ENCODE measurements at places on chromosomes 4 and X. TPM values are rescaled to one million over a fixed set of nuclear protein-coding genes. Genes with fewer than 3 reads are reported as not detected.

The SH2D1A gene
- total RNA-seq, result 42.0 TPM

The RAB9A gene
- 11.2 TPM for total RNA-seq

The GAGE12H gene
- total RNA-seq, result not detected

The RPS6KA3 gene
- total RNA-seq, result 82.0 TPM

The USP17L13 gene
- not detected for total RNA-seq

The TCEAL2 gene
- not detected for total RNA-seq

The KIAA1210 gene
- not detected for total RNA-seq

The CDS1 gene
- total RNA-seq, result not detected

The TCEAL6 gene
- total RNA-seq, result not detected

GRCh38 chrX:107728371-107729099 is 47.1 kb downstream of the TSC22D3 start:
- H3K4me3 ChIP-seq, result no peak overlapping the region
- no peak overlapping the region for H3K27ac ChIP-seq
- H3K36me3 ChIP-seq, result no peaks in the 10 kb centered on the region
- DNase-seq, result no peak
- H3K4me1 ChIP-seq, result no peaks in the 10 kb centered on the region

DNA sequence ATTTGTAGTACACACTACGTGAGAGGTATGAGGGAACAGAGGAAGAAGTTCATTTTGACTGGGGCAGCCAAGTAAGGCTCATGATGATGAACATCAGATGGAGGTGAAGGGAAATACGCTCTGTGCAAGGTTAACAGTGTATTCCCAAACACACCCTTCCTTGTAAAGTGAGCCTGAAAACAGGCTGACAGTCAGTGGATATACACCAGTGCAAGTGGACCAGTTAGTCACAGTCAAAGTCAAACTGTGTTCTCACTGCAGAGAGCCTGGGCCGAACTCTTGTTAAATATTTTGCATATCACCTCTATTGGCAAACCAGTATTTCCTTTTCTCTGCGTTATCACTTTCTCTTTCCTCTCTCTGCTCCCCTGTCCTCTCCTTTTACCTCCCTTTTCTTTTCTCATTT is 23.4 kb upstream of the RHOH start:
- H3K27me3 ChIP-seq, result no peaks in the 10 kb centered on the region
- peak overlapping the region; percentile 84 for H3K27ac ChIP-seq
- peaks cover 5% of the 10 kb centered on the region for H3K36me3 ChIP-seq
- peak; percentile 38 for DNase-seq
- peak overlapping the region; percentile 52 for H3K4me3 ChIP-seq

GRCh38 chr4:69196209-69196965 is 18.2 kb downstream of the UGT2B11 start:
- no peak overlapping the region for H3K27ac ChIP-seq
- no peak for DNase-seq
- no peaks in the 10 kb centered on the region for H3K36me3 ChIP-seq

DNA sequence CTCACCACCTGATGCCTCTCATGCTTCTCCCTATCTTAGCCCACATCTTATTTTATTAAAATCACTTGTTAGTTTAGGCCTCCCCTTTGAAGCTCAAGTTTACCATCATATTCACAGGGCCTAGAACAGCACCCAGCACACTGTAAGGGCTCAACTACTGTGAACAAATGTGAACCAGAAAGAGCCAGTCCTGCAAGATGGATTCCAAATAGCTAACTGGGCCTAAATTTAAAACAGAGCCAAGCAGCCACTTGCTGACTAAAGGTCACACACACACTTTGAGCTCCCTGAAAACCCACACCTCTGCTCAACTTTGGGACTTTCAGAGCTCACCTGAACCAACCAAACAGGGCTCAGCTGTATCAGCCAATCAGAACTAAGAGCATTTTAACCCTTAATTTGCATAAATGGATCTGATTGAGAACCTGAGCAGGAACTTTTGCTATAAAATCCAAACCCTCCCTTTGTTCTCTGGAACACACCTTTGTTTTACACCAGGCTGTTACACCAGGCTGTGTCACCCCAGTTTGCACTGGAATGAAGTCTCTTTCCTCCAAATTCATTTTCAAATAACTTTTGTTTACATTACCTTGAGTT is 62.1 kb upstream of the EXOC1L start:
- H3K27ac ChIP-seq, result no peak overlapping the region
- DNase-seq, result no peak
- H3K36me3 ChIP-seq, result no peaks in the 10 kb centered on the region
- H3K4me1 ChIP-seq, result no peaks in the 10 kb centered on the region

GRCh38 chr4:1299301-1299860 is 9.7 kb downstream of the MAEA start:
- no peaks in the 10 kb centered on the region for H3K27me3 ChIP-seq
- peaks cover 20% of the 10 kb centered on the region for H3K4me1 ChIP-seq
- no peak overlapping the region for H3K4me3 ChIP-seq
- H3K36me3 ChIP-seq, result peaks cover 50% of the 10 kb centered on the region

DNA sequence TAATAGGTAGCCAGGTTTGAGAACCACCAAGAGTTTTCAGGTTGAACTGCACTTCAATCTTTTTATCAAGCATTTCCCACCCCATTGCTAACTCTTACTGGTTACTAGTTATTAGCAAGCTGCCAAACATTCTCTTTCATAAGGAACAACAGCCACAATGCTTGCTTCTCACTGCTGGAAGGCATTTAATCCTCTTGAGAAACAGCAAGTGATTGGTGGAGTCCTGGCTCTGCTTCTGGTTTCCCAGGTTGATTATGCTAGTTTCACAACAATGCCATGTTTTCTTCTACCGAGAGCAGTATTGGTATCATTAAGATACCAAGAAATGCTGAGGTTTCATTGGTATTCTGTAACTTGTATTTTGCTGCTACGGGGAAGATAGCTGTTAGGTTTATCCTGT is 32.2 kb upstream of the TXLNG start:
- no peak for DNase-seq
- no peak overlapping the region for H3K4me3 ChIP-seq
- H3K27me3 ChIP-seq, result no peaks in the 10 kb centered on the region
- peaks cover 22% of the 10 kb centered on the region for H3K36me3 ChIP-seq
- H3K27ac ChIP-seq, result no peak overlapping the region
- H3K4me1 ChIP-seq, result no peaks in the 10 kb centered on the region

- H3K36me3 ChIP-seq, result no peaks in the 10 kb centered on the region
- no peaks in the 10 kb centered on the region for H3K4me1 ChIP-seq
- H3K27me3 ChIP-seq, result peaks cover 3% of the 10 kb centered on the region
These were observed 55.5 kb upstream of the ADGRG2 start for GRCh38 chrX:19177721-19178120.

GRCh38 chr4:32931475-32931874 is 2211.3 kb downstream of the PCDH7 start:
- H3K36me3 ChIP-seq, result no peaks in the 10 kb centered on the region
- H3K27ac ChIP-seq, result no peak overlapping the region
- H3K4me1 ChIP-seq, result no peaks in the 10 kb centered on the region
- H3K4me3 ChIP-seq, result no peak overlapping the region
- DNase-seq, result no peak

- H3K27ac ChIP-seq, result no peak within 1 kb of the TSS
- no peak within 1 kb of the TSS for H3K4me3 ChIP-seq
- peaks cover 6% of the 10 kb centered on the region for H3K27me3 ChIP-seq
- H3K36me3 ChIP-seq, result no peaks in the 10 kb centered on the region
- DNase-seq, result no peak
These were observed at the start of gene SLC25A31 for GRCh38 chr4:127730142-127730913. Gene SLC25A31, plus strand, starts transcription at chr4:127730400. Its CDS starts 146 bp downstream, at chr4:127730546.

- H3K36me3 ChIP-seq, result peaks cover 28% of the 10 kb centered on the region
- no peak overlapping the region for H3K27ac ChIP-seq
- peaks cover 7% of the 10 kb centered on the region for H3K4me1 ChIP-seq
- DNase-seq, result no peak
These were observed 51.9 kb downstream of the DLG3 start for GRCh38 chrX:70496491-70496890.

DNA sequence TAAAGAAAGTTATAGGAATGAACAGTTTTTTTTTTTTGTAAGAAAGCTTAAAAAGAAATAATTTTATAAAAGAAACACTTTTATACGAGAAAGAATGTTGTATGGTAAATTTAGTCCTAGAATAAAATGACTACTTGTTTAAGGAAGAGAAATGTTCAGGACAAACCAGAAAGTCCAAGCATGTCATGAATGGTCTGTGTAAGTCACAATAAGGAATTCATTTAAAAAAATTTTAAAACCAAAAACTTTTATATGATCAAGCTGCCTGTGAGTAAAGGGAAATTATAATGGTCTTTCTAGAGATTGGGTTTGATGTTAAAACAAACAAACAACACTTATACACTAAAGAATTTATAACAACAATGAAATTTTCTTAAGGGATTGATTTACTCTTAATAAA is 858.9 kb upstream of the PCDH7 start:
- no peak overlapping the region for H3K4me3 ChIP-seq
- H3K36me3 ChIP-seq, result no peaks in the 10 kb centered on the region
- DNase-seq, result no peak
- no peaks in the 10 kb centered on the region for H3K27me3 ChIP-seq
- no peak overlapping the region for H3K27ac ChIP-seq

GRCh38 chr4:15020502-15021286 is 18.4 kb downstream of the CPEB2 start:
- no peaks in the 10 kb centered on the region for H3K27me3 ChIP-seq
- H3K27ac ChIP-seq, result no peak overlapping the region
- no peak overlapping the region for H3K4me3 ChIP-seq

- H3K27me3 ChIP-seq, result peaks cover 41% of the 10 kb centered on the region
- no peak for DNase-seq
- no peak overlapping the region for H3K27ac ChIP-seq
- H3K36me3 ChIP-seq, result no peaks in the 10 kb centered on the region
- H3K4me3 ChIP-seq, result no peak overlapping the region
- peaks cover 5% of the 10 kb centered on the region for H3K4me1 ChIP-seq
These were observed 6.2 kb downstream of the JADE3 start for GRCh38 chrX:46918434-46918833.

DNA sequence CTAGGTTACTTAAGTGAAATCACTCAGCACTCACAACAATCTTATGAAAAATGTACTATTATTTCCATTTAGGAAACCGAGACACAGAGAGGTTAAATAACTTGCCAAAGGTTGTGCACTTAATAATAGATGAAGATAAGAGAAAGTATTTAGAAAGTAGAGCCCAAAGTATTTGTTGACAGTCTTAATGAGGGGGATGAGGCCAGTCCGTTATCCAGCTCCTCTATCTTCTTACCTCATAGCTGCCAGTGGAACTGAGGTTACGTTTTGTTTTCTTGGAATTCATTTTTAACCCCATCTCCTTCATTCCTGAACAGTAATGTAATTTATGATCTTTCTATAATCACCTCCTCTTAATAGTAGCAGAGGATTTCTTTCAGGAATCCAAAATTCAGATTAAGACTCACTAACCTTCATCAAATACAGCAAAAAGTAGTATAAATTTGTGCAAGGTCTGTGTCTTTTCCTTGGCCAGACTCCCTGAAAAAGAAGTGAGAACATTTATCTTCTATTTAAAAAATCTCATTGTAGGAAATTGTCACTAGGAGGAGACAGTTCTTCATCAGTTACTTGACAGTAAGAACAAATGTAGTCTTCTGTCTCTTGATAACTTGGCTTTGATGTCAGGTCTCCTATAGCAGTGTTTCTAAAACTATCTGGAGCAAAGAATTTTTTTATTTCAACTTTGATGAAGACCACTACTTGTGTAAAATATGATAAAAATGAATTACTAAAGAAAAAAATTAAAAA is 35.5 kb downstream of the F8 start:
- peaks cover 4% of the 10 kb centered on the region for H3K27me3 ChIP-seq
- no peaks in the 10 kb centered on the region for H3K4me1 ChIP-seq
- no peak overlapping the region for H3K27ac ChIP-seq

GRCh38 chrX:91079342-91080114 is 355.1 kb upstream of the PABPC5 start:
- no peaks in the 10 kb centered on the region for H3K27me3 ChIP-seq
- no peak overlapping the region for H3K27ac ChIP-seq
- no peaks in the 10 kb centered on the region for H3K4me1 ChIP-seq
- DNase-seq, result no peak
- no peaks in the 10 kb centered on the region for H3K36me3 ChIP-seq

GRCh38 chrX:140274811-140275525 is 229.9 kb downstream of the SOX3 start:
- H3K4me1 ChIP-seq, result no peaks in the 10 kb centered on the region
- H3K27ac ChIP-seq, result no peak overlapping the region
- H3K36me3 ChIP-seq, result no peaks in the 10 kb centered on the region
- no peak overlapping the region for H3K4me3 ChIP-seq

- no peaks in the 10 kb centered on the region for H3K4me1 ChIP-seq
- no peak overlapping the region for H3K4me3 ChIP-seq
- DNase-seq, result no peak
- H3K27ac ChIP-seq, result no peak overlapping the region
These were observed 109.9 kb upstream of the FAM47C start for GRCh38 chrX:36898301-36898700.

DNA sequence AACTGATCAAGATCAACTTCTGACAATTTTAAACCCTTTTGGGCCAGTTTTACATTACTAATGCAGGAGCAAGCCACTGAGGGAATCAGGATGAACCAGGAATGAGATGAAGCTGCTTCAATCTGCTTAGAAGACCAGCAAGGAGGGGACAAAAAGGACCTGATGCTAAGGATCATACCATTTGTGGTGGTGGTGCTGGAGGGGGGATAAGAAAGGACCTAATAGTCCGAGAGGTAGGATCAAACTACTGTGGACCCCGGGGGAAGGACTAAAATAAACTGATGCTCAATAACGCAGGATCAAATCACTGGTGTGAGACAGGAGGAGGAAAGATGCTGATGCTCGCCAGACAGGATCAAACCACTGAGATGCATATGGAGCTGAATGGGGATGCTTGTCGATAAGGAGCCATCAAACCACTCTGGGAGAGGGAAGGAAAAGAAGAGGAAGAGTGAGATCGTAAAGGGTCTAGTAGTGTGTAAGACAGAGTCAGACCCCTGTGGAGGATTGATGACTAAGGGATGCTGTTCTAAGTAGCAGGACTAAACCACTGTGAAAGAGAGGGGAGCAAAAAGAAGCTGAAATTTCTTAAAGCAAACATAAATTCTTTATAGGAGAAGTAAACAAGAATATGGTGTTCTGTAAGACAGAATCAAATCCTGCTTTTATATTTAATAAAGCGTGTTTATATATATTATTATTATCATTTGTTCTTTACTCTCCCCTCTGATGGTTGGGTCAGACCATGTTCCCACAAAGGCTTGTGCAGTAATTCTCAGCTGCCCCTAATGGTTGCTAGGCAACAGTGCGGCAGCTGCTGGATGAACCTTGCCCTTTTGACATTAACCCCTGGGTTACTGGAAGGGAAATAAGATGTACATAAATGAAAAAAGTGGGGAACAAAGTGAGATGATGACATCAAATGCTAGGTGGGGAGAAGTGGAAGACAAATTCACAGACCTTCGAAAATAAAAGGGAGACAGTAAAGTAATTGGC is 432.5 kb upstream of the FGF16 start:
- no peaks in the 10 kb centered on the region for H3K36me3 ChIP-seq
- DNase-seq, result no peak
- no peak overlapping the region for H3K27ac ChIP-seq
- no peaks in the 10 kb centered on the region for H3K27me3 ChIP-seq

Measured in activated CD8-positive, alpha-beta T cell treated with anti-CD3 and anti-CD28 coated beads, Interleukin-2, amount 10 ng/mL, durations not matched to agents 7 days and 5 days (primary cell).